ENCODE measurements at places on chromosomes 16 and 17. TPM values are rescaled to one million over a fixed set of nuclear protein-coding genes. Genes with fewer than 3 reads are reported as not detected.

GRCh38 chr17:44906010-44906646 lies 6.9 kb upstream of the EFTUD2 start:
- no peak for DNase-seq

Gene SEZ6L2
- total RNA-seq, result 19.2 TPM

Gene KRTAP4-6
- not detected for total RNA-seq

DNA sequence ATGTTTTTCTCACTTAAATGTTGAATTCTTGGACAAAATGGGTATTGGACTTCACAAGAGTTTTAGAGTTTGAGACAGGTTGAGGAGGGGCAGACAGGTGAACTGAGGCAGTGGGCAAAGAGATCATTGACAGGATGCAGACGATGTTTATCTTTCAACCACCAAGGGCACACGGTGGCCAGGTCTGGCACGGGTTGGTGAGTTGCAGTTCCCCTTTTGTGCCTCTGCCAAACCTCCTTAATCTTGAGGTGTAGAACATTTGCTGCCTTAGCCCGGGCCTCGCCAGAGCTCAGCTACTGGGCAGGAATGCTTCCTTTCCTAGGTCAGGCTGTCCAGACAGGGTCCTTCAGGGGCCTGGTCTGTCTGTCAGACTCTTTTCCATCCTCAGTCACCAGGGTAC lies 567.4 kb upstream of the SOX9 start:
- DNase-seq, result no peak

- DNase-seq, result no peak
Observed at GRCh38 chr17:600576-601243, 113.9 kb downstream of the VPS53 start.

Gene TEKT5
- total RNA-seq, result not detected

- DNase-seq, result no peak
Observed at GRCh38 chr17:73911726-73912372, 267.6 kb upstream of the SDK2 start.

Measured in body of pancreas (tissue), 4 donors.